ENCODE measurements at places on chromosomes 16 and 17.

DNA sequence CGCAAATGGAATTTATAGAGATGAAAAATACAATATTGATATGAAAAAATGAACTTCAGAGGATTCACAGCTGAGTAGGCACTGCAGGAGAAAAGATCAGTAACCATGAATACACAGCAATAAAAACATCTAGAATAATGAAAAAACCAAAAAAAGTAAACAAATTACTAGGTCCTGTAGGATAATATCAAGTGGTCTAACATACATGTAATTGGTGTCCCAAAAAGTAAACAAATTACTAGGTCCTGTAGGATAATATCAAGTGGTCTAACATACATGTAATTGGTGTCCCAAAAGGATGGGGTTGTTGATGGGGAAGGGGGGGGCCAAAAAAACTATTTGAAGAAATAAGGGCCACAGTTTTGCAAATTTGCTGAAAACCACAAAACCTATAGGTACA is 43.4 kb downstream of the ZNF18 start:
- H3K36me3 ChIP-seq = no peaks in the 10 kb centered on the region
- peaks cover 15% of the 10 kb centered on the region for H3K4me1 ChIP-seq
- no peak for DNase-seq
- no peak overlapping the region for H3K27ac ChIP-seq

DNA sequence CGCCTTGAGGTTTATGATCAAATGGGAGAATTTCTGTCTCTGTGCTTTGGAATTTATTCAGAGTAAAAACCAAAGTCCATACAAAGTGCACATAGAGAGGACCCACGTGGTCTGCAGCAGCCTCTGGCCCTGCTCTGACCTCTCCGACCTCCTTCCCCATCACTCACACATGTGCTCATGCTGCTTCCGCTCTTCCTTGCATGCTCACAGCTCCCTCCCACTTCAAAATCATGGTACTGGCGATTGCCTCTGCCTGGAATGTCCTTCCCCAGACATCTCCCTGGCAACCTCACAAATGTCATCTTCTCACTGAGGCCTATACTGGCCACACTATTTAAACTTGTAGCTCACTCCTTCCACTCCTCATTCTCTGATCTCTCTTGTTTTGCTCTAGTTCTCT is 418.0 kb downstream of the CA10 start:
- H3K4me1 ChIP-seq = no peaks in the 10 kb centered on the region
- H3K4me3 ChIP-seq = no peak overlapping the region
- H3K27ac ChIP-seq = no peak overlapping the region
- no peaks in the 10 kb centered on the region for H3K36me3 ChIP-seq
- 0 out of 2 replicates have a peak, but pooled peaks cover 10% of the 10 kb centered on the region for H3K27me3 ChIP-seq

GRCh38 chr17:55437159-55437605 is 15.5 kb upstream of the MMD start:
- DNase-seq = no peak
- no peak overlapping the region for H3K27ac ChIP-seq

DNA sequence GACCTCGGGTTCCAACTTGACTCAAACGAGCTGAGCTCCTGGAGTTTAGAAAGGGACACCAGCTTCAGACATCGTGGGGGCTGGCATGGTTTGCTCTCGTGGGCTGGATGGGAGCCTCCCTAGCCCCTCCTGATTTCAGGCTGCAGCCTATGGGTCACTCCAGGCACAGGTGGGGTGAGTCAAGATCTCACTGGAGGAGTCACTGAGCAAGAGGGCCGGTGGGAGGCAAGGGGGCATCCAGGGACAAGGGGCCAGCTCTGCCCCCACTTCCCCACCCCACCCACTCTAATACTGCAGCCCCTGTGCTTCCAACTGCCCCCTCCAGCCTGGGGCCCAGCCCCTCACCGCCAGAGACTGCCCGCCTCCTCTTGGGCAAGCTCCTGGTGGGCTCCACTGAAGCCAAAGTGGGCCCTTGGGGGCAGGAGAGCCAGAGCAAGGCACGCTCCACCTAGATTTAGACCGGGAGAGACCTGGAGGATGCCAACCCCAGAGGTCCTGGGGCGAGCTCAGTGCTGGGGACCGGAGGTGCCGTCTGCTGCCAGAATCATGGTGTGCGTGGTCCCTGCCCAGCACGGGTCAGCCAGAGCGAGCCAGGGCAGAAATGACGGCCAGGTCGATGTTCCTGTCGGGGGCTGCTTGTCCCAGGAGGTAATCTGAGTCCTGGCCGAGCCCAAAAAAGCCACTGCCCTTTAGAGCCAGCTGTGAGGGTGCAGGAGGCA is 6.4 kb downstream of the SLC16A3 start:
- H3K4me3 ChIP-seq = no peak overlapping the region
- H3K27me3 ChIP-seq = no peaks in the 10 kb centered on the region
- peak overlapping the region; percentile 62 for H3K27ac ChIP-seq
- H3K4me1 ChIP-seq = peaks cover 95% of the 10 kb centered on the region
- no peak for DNase-seq

GRCh38 chr16:72621651-72622050 is 426.3 kb downstream of the ZFHX3 start:
- no peaks in the 10 kb centered on the region for H3K27me3 ChIP-seq
- H3K4me3 ChIP-seq = no peak overlapping the region
- no peaks in the 10 kb centered on the region for H3K36me3 ChIP-seq

DNA sequence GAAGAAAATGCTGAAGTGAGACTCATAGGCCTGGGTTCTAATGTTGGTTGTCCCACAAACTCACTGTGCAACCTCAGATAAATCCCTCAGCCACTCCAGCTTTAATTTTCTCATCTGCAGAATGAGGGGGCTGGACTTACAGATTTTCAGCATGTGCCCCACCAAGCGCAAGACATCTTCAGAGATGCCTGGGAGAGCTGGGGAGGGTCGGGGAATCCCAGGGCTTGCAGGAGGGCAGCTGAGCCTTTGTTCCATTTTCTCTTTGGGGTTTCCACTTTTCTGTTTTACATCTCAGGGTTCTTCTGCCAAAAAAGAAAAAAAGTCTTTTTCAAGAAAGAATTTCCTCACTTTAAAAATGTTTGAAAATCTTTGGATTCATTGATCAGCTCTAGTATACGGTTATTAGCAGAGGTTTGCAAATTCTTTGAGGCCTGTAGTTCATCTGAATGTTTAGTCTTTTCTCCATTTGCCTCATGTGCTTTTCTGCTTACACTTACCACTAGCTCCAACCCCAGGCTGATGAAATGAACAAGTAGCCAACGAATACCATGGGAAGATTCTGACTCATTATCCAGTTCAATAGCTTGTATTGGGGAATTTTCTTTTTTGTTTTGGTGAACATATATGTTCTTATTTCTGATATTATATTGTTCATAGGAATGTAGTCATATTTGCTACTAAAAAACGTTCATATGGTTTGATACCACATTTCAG is 56.4 kb downstream of the CHD9 start:
- no peaks in the 10 kb centered on the region for H3K4me1 ChIP-seq
- H3K27ac ChIP-seq = no peak overlapping the region
- H3K27me3 ChIP-seq = no peaks in the 10 kb centered on the region
- no peaks in the 10 kb centered on the region for H3K36me3 ChIP-seq

DNA sequence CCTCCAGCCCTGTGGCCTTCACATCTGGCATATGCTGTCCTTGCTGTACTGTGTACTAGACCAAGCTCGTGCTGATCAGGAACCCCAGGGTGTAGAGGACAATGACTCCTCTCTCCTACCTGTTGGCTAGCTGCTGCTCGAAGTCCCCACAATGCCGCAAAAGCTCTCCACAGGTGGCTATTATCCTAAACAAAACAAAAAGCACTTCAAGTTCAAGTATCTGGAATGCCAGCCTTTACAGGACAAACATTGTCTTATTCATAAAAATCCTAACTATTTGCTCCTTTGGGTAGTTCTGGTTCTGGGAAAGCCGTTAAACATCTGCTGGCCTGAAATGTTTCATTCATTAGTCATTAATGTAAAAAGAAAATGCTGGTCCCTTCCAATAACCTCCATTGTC is 42.8 kb downstream of the COG7 start:
- DNase-seq = no peak
- H3K4me3 ChIP-seq = no peak overlapping the region
- no peaks in the 10 kb centered on the region for H3K4me1 ChIP-seq
- no peak overlapping the region for H3K27ac ChIP-seq

DNA sequence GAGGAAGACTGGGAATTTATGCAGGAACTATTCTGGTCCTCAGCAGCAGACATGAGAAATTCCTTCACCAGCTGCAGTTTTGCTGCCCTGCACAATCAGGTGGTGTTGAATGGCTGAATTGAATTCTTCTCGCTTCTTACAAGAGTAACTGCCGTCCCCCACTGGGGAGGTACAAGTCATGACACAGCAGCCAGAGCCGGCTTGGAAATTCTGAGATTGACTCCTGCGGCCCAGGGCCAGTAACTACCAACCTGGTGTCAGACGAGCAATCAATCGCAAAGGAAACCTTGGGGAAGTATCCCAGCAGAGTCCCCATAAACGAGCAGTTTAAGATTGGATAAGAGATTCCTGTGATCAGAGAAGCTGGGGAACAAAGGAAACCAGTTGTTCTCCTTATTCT is 30.7 kb downstream of the KNOP1 start:
- H3K36me3 ChIP-seq = no peaks in the 10 kb centered on the region
- no peak overlapping the region for H3K27ac ChIP-seq
- no peak overlapping the region for H3K4me3 ChIP-seq
- DNase-seq = no peak
- H3K4me1 ChIP-seq = peaks cover 4% of the 10 kb centered on the region
- H3K27me3 ChIP-seq = no peaks in the 10 kb centered on the region

- DNase-seq = peak; percentile 35
- H3K36me3 ChIP-seq = peaks cover 24% of the 10 kb centered on the region
- H3K4me3 ChIP-seq = no peak overlapping the region
- no peak overlapping the region for H3K27ac ChIP-seq
Observed at GRCh38 chr17:40303009-40303657, 5.8 kb upstream of the RARA start.

- H3K4me1 ChIP-seq = no peaks in the 10 kb centered on the region
- H3K4me3 ChIP-seq = no peak overlapping the region
- no peaks in the 10 kb centered on the region for H3K36me3 ChIP-seq
- H3K27me3 ChIP-seq = peaks cover 24% of the 10 kb centered on the region
Observed at GRCh38 chr16:9943121-9943520, 239.1 kb downstream of the GRIN2A start.

- no peak for DNase-seq
- H3K36me3 ChIP-seq = no peaks in the 10 kb centered on the region
- H3K27me3 ChIP-seq = no peaks in the 10 kb centered on the region
Observed at GRCh38 chr17:77457572-77458201, 316.9 kb downstream of the SEC14L1 start.

- peak overlapping the region; percentile 75 for H3K27ac ChIP-seq
- no peak for DNase-seq
- H3K4me3 ChIP-seq = peak overlapping the region; percentile 5
- peaks cover 83% of the 10 kb centered on the region for H3K4me1 ChIP-seq
Observed at GRCh38 chr17:48244814-48245213, 137.2 kb downstream of the SNX11 start.

DNA sequence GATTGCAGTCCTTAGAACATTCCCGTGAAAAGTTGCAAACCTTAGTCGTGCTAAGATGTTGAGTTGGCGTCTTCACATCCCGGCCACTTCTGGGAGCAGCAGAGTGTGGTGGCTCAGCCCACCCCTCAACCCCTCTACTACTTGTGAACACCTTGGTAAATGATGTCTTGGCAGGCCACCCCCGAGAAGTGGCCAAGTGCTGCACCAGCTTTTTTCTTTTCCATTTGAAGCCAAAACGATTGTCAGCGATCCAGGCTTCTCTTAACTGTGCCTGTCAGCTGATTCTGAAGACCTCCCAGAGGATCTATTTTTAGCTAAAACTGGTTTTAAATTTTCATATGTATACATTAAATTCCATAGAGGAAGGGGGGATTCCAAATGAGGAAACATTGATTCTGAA is 247.5 kb downstream of the CDH13 start:
- H3K36me3 ChIP-seq = no peaks in the 10 kb centered on the region
- DNase-seq = no peak
- no peak overlapping the region for H3K27ac ChIP-seq
- H3K4me3 ChIP-seq = no peak overlapping the region

- no peaks in the 10 kb centered on the region for H3K36me3 ChIP-seq
- H3K4me3 ChIP-seq = no peak overlapping the region
- no peak for DNase-seq
- no peaks in the 10 kb centered on the region for H3K27me3 ChIP-seq
- peaks cover 14% of the 10 kb centered on the region for H3K4me1 ChIP-seq
- H3K27ac ChIP-seq = no peak overlapping the region
Observed at GRCh38 chr16:4392382-4393239, 21.0 kb downstream of the VASN start.

DNA sequence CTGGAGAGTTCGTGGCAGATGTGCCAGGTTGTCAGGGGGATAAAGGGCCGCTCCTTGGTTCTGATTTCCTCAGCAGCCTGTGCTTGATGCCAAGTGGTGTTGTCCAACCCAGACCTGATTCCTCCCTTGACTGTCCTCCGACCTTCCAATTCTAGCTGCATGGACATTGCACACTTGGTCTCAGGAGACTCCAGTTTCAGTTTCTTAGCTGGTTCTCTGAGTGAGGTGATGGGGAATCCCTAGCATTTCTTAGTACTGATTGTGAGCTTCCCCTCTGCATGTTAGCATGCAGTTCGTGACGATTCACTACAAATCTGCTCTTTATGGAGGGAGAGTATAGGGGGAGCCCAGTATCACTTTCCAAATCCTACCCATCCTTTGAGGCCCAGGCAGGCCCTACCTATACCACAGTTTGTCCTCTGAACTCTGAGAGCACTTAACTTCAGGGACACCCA is 12.4 kb upstream of the CCR7 start:
- no peak for DNase-seq
- H3K4me1 ChIP-seq = no peaks in the 10 kb centered on the region
- no peaks in the 10 kb centered on the region for H3K27me3 ChIP-seq
- H3K27ac ChIP-seq = no peak overlapping the region
- H3K36me3 ChIP-seq = no peaks in the 10 kb centered on the region

- H3K27ac ChIP-seq = no peak overlapping the region
- peaks cover 10% of the 10 kb centered on the region for H3K4me1 ChIP-seq
- H3K27me3 ChIP-seq = no peaks in the 10 kb centered on the region
Observed at GRCh38 chr17:20092973-20093626, 83.9 kb downstream of the SPECC1 start.

DNA sequence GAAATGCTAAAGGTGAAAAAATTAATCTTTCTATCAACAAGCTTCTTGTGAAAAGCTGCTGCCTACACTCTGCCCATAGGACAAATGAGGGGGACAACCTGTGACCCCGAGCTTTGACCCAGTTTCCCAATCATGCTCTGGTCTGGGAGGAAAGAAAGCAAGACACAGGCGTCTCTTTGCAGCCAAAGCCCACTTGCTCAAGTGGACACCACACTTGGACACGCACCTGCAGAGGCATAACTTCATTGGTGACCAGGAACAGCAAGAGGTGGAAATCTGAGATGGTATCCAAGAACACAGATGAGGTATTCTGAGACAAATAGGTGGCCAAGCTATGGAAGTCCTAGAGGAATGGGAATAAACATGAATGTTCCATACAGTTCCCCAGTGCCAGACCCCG is 15.0 kb upstream of the FAAP100 start:
- DNase-seq = no peak
- peaks cover 18% of the 10 kb centered on the region for H3K4me1 ChIP-seq

- peaks cover 25% of the 10 kb centered on the region for H3K4me1 ChIP-seq
- H3K4me3 ChIP-seq = no peak overlapping the region
- H3K27me3 ChIP-seq = no peaks in the 10 kb centered on the region
- H3K36me3 ChIP-seq = peaks cover 55% of the 10 kb centered on the region
- no peak overlapping the region for H3K27ac ChIP-seq
Observed at GRCh38 chr17:78395155-78395554, 16.7 kb downstream of the PGS1 start.

All from HCT116 (cell line).